HS-5 (cell line): ENCODE measurements at places on chromosomes 12 and 14.

- DNase-seq, result no peak
These were observed at the start of gene PLEKHG7 for GRCh38 chr12:92702754-92703679. PLEKHG7 (plus strand) TSS chr12:92702989; CDS start chr12:92706632, 3,643 bp downstream.

DNA sequence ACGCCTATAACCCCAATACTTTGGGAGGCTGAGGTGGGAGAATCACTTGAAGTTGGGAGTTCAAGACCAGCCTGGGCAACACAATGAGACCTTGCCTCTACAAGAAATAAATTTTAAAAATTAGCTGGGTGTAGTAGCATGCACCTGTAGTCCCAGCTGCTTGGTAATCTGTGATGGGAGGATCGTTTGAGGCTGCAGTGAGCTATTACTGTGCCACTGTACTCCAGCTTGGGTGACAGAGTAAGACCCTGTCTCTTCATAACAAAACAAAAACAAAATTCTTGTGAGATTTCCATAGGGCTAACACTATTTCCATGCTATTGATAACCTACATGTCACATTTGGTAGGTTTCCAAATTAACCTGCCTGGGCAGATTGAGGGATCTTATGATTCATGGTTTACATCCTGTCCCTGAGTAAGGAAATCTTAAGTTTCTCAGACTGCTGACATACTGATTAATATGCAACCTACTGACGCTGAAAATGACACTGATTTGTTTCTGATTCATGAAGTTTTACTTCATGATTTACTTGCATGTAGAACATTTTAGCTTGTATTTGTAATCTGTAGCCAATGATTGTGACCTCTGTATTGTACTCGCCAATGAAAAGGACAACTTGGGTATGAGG lies 15.9 kb downstream of the ATP6V1D start:
- DNase-seq, result no peak

- DNase-seq, result no peak
These were observed 184.7 kb upstream of the DCN start for GRCh38 chr12:91367234-91367849.

DNA sequence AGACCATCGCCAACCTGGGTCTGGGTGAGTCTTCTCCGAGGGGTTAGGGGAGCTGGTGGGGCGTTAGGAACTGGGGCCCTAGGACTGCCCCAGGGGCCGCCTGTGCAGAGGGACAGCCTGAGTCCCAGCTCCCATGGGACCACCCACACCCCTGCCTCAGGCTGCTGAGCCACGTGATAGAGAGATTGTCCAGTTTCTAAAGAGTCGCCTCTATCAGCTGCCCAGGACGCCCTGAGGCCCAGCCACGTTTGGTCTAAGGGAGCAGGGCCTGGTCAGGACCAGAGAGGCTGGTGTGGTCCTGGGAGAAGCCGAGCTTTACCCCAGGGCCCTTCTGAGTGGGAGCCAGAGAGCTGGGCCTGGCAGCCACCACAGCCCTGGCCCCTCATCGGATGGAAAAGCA lies 107.1 kb downstream of the LGMN start:
- no peak for DNase-seq

DNA sequence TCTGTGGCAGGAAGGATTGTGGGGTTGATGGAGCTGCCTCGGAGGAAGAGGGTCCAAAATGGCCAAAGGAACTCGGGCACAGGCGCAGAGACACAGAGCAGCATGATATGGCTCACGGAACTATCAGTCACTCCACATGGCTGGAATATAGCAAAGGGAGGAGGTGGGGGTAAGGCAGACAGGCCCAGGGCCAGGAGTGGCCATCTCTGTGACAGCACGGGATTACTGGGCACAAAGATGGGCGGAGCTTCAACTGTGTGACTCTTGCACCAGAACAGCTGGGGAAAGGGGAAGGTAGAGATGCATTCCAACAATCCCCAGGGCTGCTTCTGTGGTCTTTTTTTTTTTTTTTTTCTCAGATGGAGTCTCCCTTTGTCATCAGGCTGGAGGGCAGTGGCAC lies 24.8 kb upstream of the EML1 start:
- no peak for DNase-seq

GRCh38 chr12:104059963-104060362 lies 4.4 kb upstream of the HCFC2 start:
- DNase-seq, result no peak
